Activated CD4-positive, alpha-beta T cell treated with anti-CD3 and anti-CD28 coated beads for 24 hours (primary cell): ENCODE measurements at places on chromosomes 4 and X.
A peak's percentile ranks its signal among the peaks of the same experiment; 100 is the strongest.

- DNase-seq = no peak
Observed at GRCh38 chr4:177265729-177266128, 43.9 kb upstream of the NEIL3 start.

DNA sequence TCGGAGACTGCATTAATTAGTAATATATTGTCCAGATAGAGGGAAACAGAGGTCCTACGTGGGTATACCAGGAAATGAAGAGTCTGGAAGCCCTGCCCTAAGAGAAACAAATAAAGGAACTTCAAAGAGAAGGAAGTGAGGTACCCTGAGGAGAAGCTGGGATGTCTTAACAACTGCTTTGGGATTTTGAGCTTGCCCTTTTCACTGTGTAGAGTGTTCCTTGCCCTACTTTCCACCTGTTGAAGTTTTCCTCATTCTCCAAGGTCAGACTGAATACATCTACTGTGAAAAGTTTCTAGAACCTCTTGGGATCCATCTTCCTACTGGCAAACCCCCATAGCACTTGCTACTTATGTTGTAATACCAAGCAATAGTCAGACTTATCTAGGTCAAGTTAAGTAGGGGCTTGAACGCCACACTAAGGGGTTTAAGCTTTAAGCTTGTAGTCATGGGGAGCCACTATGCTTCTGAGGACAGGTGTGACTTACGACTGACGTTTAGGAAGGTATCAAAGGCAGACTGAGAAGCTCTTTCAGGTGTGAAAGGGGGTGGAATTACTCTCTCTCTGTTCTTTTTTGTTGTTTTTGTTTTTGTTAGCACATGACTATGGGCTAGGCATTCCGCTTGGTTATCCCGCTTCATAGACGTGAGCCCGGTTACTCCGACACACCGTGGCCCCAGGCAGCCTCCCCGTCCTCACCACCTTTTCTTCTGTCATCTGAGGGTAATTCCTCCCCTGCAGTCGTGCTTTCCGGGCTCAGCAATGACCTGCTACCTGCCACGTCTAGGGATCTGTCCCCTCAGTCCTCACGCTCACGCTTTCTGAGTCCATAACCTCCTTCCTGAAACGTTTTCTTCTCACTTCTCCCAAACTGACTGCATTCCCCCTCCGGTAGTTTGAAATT, 959 bp upstream of the REST start:
- DNase-seq = no peak

- no peak for DNase-seq
Observed at GRCh38 chrX:40109288-40110008, 11.7 kb upstream of the BCOR start.

GRCh38 chrX:41667631-41668030, 21.1 kb upstream of the GPR34 start:
- no peak for DNase-seq

- no peak for DNase-seq
Observed at GRCh38 chr4:182521011-182521410, 277.8 kb downstream of the TENM3 start.

GRCh38 chrX:2450681-2451080, 50.1 kb downstream of the DHRSX start:
- DNase-seq = no peak

DNA sequence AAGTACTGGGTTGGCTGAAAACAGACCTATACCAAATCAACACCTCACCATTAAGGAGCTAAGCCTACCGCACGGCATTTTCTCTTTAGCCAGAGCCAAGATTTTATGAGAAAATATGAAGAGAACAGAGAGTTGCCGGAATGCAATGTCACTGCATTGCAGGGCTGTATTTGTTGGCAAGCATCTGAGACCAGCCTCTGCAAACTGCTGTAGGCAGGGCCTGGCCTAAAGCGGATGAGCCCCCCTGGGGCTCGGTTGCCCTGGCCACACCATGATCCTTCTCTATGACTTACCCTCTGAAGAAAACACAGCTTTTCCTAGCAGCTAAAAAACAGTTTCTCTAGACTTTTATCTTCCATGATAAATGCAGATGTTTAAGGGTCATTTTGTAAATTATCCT, 120.5 kb upstream of the SORBS2 start:
- DNase-seq = no peak

DNA sequence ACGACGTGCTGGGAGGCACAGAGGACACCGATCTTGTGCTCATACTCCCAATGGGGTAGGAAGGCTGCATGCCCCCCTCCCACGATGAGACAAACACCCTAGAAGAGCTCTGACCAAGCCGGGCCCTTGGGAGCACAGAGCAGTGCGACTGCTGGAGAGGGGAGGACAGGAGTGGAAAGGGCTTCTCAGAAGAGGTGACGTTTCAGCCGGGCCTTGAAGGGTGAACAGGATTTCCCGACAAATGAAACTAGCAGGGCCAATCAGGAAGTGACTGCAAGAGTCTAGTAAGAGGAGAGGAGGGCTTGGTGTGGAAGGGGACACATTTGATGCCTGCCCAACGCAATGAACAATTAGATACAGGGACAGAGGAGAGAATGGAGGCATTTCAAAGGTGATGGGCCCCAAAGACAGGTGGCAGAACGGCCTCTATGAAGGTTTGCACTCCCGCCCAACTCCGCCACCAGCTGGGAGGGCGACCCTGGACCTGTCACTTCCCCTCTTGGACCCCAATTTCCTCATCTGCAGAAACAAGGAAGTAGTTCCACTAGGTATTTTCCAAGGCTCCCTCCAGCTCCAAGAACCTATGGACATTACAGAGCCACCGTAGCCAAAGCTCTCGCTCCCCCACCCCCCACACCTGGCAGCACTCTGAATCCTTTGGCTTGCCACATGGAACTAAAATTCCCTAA, 3.9 kb downstream of the HCFC1 start:
- DNase-seq = no peak

- DNase-seq = no peak
Observed at GRCh38 chr4:53055274-53055673, 193.2 kb downstream of the RASL11B start.

GRCh38 chr4:13665701-13666660, 38.5 kb upstream of the BOD1L1 start:
- DNase-seq = no peak

- no peak for DNase-seq
Observed at GRCh38 chr4:66275411-66276038, 605.2 kb upstream of the EPHA5 start.

DNA sequence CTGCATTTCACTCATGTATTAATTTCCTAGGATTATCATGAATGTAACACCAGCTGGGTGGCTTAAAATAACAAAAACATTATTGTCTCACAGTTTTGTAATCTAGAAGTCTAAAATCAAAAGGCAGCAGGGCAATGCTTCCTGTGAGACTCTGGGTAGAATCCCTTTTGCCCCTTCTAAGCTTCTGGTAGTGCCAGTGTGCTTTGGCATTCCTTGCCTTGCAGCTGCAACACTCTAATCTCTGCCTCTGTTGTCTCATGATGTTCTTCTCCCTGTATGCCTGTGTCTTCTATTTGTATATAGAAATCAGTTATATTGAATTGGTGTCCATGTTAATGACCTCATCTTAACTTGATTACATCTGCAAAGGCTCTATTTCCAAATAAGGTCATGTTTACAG, 1117.3 kb downstream of the PCDH18 start:
- DNase-seq = no peak

- peak; percentile 31 for DNase-seq
Observed at GRCh38 chrX:149512225-149512885, 7.2 kb upstream of the IDS start.

DNA sequence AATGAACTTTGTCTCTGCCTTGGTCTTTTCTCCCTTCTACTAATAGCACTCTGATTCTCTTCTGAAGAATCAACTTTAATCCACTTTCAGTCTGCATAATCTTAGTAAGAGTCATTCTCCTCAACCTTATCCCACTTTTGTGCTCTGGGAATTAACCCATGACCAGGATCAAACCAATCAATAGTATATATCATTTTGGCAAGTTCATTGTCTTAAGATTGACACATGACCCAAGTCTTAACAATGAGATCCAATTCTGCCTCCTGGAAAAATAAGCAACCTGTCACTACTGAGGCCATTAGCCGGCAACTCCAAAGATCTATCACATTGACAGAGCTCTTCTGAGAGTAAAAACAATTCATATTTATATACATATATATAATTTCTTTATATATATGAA, 1358.4 kb upstream of the ADGRL3 start:
- DNase-seq = no peak

DNA sequence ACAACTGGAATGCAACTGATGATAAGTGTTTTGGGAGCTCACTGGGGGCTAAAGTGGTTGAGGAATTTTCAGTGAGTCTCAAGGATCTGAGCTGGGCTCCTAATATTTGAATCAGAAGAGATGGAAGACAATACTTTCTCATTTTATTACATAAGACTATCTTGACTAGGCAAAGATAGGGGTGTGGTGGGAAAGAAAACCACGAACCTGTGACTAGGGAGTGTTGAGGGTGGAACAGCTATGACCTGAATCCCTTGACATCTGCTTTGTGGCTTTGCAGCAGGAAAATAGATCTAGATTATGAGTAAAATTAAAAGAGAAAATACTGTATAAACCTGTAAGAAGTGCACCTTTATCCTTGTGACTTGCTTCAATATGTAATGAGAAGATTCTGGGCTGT, 295.1 kb upstream of the TEX13A start:
- no peak for DNase-seq

DNA sequence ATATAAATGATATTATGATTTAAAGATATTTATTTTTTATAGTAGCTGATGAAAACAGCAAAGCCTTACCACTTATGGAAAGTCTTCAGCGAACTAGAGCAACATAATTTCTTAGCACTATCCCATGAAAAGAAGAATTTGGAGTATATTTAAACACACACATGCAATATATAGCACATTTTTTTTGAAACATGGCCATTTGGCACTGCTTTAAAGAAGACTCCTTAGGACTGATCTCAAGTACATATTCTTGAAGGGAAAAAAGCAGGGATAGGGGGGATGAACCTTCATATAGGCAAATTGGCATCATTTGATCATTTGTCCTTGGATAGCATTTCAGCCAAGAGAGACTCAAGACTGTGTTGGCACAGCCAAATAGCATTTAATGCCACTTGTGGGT, 193.3 kb downstream of the ANKRD50 start:
- DNase-seq = no peak

- DNase-seq = no peak
Observed at GRCh38 chrX:72020788-72021187, 110.1 kb downstream of the NHSL2 start.

- DNase-seq = no peak
Observed at GRCh38 chr4:53461244-53461643, 83.8 kb downstream of the FIP1L1 start.

DNA sequence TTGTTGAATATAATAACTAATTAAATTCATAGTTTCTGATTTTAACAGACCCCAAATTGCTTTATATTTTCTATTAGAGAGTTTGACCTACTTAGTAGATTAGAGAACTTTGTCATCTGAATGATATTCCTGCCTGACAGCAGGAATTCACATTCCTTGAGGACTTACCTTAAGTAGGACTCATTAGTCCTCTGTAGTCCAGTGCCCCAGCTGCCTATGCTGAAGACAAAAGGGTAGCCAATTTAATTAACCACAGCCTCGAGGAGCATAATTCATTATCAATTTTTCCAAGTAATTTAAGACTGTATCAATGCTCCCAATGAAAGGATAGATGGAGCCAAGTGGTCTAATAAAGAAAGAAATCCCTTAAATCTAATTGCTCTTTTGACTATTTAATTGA, 1405.0 kb upstream of the IGFBP7 start:
- no peak for DNase-seq

DNA sequence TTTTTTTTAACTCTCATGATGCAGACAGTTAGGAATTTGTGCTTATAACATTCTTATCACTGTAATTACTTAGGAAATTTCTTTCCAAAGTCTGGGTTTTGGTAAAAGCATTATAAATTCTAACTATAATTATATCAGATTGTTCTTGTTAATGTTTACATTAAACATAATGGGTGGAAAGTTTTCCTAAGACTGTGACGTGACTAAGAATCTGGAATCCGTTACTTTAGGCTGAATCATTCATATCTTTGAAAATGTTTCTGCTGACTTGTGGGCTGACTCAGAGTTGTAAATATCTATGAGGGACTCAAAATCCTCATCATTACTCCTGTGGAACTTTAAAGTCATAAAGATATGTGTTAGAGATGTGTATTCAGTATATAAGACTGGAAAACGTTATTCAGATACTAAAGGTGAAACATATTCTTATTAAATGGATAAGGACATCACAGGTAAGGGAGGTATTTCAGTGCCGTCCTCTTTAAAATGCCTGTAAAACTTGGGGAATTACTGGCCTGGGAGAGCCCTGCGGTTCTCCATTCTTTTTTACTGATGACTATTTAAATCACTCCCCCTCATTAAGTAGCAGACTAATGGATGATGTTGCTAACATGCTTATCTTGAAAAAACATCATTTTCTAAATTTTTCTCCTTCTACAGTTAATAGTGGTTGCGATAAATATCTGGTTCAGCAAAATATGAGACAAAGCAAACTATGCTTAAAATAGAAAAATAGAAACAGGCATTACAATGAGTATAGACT, 159.0 kb downstream of the DCLK2 start:
- no peak for DNase-seq

- no peak for DNase-seq
Observed at GRCh38 chr4:138458751-138459150, 216.6 kb upstream of the SLC7A11 start.

- no peak for DNase-seq
Observed at GRCh38 chr4:47849466-47849865, 11.6 kb upstream of the CORIN start.

GRCh38 chr4:22233230-22233629, 282.6 kb downstream of the ADGRA3 start:
- DNase-seq = no peak

DNA sequence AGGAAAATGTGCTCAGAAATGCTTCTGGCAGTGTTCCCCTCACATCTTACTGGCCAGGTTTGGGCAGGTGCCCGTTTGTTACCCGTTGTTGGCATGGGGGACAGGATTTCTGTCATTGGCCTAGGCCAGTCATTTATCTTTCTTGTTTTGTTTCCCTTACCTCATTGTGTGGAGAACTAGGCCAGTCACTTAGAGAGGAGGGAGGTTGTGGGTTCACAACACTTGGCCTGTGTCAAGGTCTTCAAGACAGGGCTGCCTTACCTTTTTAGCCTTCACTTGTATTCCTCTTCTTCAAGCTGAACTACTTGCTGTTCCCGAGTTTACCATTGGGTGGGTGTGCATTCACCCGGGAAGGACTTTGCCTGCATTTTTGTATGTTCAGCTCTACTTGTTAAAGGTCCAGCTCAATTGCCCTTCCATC, 17.7 kb downstream of the SNX25 start:
- no peak for DNase-seq
